ENCODE measurements at places on chromosomes 11 and 22. TPM values are rescaled to one million over a fixed set of nuclear protein-coding genes. Genes with fewer than 3 reads are reported as not detected.

The KLHL35 gene
- 1.2 TPM for total RNA-seq

The IL17REL gene
- total RNA-seq: not detected

The ZNF280B gene
- 1.4 TPM for total RNA-seq

The OR10G8 gene
- not detected for total RNA-seq

The WNT7B gene
- not detected for total RNA-seq

The OVOL1 gene
- not detected for total RNA-seq

The LARGE1 gene
- total RNA-seq: 103 TPM

The PGR gene
- total RNA-seq: 5.5 TPM

GRCh38 chr11:122137078-122137793, 21.2 kb upstream of the BLID start:
- no peak for DNase-seq

- no peak for DNase-seq
Measured at GRCh38 chr11:27716835-27717234, 16.6 kb upstream of the BDNF start.

GRCh38 chr22:37121887-37122591, 12.5 kb upstream of the TMPRSS6 start:
- DNase-seq: peak; percentile 36

DNA sequence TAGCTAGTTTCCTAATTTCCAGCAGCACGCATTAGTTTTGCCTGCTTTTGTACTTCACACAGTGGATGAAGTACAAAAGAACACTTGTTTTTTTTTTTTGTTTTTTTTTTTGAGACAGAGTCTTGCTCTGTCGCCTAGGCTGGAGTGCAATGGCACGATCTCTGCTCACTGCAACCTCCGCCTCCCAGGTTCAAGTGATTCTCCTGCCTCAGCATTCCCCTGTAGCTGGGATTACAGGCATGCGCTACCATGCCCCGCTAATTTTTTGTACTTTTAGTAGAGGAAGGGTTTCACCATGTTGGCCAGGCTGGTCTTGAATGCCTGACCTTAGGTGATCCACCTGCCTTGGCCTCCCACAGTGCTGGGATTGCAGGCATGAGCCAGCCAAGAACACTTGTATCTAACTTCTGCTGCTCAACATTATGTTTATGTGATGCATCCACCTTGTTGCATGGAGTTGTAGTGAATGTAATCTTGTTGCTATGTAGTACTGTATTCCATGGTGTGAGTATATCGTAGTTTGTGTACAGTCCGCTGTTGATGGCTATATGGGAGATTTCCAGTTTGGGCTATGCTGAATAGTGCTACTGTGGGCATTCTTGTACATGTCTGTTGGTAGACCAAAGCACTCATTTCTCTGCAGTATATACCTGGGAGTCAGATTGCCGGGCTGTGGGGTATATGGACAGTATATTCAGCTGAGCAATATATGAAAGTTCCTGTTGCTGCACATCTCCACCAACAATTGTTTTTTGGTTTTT, 17.3 kb downstream of the PACS1 start:
- DNase-seq: no peak

- no peak for DNase-seq
Measured at GRCh38 chr22:26281941-26282340, 112.7 kb downstream of the SEZ6L start.

GRCh38 chr11:128400382-128401203, 186.8 kb downstream of the ETS1 start:
- DNase-seq: no peak

DNA sequence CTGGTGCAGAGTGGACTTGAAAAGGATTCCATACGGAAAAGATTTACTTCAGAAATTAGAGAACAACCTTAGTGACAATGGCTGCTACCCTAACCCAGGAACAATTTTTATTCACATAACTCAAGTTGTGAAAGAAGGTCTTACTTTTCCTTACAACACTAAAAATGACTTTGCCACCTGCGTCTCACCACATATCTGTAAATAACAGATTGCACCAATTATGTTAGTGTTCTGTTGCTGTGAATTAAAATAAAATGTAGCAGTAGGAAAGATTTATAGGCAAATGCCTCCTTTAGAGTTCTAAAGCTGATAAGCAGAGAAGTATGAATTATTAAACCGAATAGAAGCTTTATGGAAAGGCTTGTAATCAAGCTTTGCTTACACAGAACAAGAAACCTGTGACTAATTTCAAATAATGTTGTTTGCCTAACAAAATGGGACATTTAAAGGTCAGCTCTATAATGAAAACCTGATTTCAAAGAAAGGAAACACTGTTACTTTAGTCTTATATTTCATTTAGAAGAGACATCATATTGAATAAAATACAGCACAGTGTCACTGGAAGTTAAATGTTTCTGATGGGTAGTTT, 2237.8 kb downstream of the LRRC4C start:
- no peak for DNase-seq

DNA sequence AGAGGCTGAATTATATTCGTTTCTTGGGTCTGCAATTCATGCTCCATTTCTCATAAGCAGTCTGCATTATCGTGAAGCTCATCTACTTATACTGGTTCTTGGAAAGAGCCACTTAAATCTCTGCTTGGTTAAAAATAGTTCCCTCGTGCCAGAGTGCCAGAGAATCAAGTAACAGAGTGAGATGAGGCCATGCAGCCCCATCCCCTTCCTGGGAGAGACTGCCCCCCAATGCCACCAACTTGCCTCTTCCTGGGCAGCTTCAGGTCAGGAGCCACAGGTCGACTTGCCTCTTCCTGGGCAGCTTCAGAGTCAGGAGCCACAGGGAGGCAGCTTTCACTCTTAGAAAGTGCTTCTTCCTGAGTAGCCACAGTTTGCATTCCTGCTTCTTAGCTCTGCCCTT, 223.9 kb upstream of the ZBED5 start:
- no peak for DNase-seq

GRCh38 chr22:29343313-29343805, 27.9 kb upstream of the RASL10A start:
- DNase-seq: peak; percentile 59

- peak; percentile 67 for DNase-seq
Measured at GRCh38 chr11:65857500-65857852, 504 bp downstream of the CFL1 start.

DNA sequence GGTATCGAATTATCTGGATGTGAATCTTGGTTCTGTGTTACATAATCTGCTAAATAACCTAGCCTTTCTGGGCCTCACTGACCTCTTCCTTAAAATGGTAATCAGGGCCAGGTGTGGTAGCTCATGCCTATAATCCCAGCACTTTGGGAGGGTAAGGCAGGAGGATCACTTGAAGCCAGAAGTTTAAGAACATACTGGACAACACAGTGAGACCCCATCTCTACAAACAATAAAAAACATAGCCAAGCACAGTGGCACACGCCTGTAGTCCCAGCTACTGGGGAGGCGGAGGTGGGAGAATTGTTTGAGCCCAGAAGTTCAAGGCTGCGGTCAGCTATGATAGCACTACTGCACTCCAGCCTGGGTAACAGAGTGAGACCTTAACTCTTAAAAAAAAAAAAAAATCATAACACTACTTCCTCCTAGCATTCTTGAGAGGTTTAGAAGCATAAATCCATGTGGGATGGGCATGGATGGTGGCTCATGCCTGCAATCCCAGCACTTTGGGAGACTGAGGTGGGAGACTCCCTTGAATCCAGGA, 72.5 kb downstream of the C11orf65 start:
- DNase-seq: no peak

DNA sequence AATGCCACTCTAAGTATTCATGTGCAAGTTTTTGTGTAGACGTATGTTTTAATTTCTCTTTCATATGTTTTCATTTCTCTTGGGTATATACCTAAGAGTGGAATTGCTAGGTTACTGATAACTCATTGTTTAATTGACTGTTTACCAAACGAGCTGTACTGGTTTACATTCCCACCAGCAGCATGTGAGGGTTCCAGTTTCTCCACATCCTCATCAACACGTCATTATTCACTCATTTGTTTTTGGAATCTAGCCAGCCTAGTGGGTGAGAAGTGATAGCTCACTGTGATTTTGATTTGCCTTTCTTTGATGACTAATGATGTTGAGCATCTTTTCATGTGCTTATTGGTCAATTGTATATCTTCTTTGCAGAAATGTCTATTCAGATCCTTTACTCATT, 4.0 kb downstream of the ANKRD13D start:
- no peak for DNase-seq

GRCh38 chr22:19872779-19873137, 18.1 kb upstream of the GNB1L start:
- no peak for DNase-seq

GRCh38 chr22:45425101-45425500, 11.6 kb downstream of the RIBC2 start:
- DNase-seq: no peak

DNA sequence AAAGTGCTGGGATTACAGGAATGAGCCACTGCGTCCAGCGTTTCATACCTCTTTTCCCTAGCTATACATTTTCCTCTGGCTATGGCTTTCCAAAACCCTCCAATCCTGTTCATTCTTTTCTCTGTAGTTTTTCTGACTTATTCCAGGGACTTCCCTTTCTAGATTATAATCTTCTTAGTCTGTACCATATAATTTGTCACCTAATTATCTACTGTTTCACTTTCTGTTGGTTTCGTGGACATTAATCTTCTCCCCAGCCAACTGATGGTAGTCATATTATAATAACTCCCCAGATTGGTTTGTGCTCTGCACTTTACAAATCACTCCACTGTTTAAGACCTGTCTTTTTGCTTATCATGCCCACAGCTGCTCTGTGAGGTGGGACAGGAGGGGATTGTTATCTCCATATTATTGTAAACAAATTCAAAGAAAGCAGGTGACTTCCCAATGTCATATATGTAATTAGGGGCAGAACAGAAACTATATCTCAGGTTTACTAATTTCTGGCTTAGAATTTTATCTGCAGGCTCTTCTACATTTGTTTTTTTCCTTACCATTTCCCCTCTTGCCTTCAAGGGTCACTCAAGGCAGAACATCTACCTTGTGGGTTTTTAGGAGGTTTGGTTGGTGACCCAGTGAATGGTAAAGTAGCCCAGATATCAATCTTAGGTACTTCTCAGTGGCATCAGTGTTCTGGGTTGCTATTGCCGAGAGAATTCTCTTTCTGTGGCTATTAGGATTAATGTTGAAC, 23.9 kb downstream of the STIM1 start:
- no peak for DNase-seq

DNA sequence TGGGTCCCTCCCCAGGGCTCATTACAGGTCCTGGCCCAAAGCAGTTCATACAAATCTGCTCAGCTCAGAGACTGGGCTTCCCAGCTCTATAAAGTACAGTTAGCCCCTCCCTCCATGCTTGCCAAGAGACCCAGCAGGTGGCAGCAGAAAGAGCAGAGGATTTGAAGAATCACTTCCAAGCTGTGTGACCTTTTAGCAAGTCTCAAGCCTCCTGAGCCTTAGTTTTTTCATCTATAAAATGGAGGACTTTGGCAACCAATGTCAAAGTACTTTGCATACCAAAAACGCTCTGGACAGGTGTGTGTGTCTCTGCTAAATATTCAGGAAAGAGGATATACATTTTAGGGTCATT, 26.6 kb downstream of the RELT start:
- DNase-seq: no peak

GRCh38 chr11:59973097-59973496, 9.3 kb downstream of the OOSP4A start:
- no peak for DNase-seq

DNA sequence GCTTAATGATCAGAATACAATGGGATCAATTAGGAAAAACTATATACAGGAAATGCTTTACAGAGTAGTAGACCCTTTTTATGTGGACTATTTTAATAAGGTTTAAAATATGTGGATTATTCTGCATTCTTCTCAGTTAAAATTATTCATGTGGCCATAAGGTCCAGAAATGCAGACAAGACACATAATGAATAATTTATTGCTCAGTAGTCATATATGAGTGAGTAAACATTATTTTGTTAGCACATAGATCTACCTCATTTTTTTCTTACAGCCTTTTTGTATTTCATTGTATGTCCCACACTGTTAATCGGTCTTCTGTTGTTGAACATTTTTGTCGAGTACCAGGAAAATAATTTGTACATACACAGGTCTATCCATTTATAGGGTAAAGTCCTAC, 20.8 kb downstream of the MED17 start:
- DNase-seq: no peak

GRCh38 chr22:47040486-47041270, 278.2 kb downstream of the TBC1D22A start:
- peak; percentile 3 for DNase-seq

DNA sequence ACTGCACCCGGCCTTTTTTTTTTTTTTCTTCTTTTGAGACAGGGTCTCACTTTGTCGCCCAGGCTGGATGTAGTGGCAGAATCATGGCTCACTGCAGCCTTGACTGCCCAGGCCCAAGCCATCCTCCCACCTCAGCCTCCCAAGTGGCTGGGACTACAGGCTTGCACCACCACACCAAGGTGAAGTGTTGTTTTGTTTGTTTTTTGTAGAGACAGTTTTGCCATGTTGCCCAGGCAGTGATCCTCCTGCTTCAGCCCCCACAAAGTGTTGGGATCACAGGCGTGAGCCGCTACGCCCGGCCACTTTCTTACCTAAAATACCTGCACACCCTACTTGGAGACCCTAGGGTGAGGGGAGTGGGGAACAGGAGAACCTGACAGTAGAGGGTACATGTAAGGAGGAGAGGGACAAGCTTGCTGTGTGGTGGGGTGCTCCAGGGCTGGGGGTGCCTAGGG, 4.5 kb upstream of the AIFM3 start:
- no peak for DNase-seq

Data from left cardiac atrium (tissue), 4 donors.